ENCODE measurements at places on chromosomes 4 and X. TPM values are rescaled to one million over a fixed set of nuclear protein-coding genes. Genes with fewer than 3 reads are reported as not detected.

FGD1 gene
- total RNA-seq, result 4.6 TPM

MAMLD1 gene
- 3.2 TPM for total RNA-seq

XAGE2 gene
- not detected for total RNA-seq

GPRIN3 gene
- total RNA-seq, result 5.7 TPM

CT45A3 gene
- not detected for total RNA-seq

CPLX1 gene
- 9.4 TPM for total RNA-seq
